ENCODE measurements at places on chromosomes 5 and 9.

DNA sequence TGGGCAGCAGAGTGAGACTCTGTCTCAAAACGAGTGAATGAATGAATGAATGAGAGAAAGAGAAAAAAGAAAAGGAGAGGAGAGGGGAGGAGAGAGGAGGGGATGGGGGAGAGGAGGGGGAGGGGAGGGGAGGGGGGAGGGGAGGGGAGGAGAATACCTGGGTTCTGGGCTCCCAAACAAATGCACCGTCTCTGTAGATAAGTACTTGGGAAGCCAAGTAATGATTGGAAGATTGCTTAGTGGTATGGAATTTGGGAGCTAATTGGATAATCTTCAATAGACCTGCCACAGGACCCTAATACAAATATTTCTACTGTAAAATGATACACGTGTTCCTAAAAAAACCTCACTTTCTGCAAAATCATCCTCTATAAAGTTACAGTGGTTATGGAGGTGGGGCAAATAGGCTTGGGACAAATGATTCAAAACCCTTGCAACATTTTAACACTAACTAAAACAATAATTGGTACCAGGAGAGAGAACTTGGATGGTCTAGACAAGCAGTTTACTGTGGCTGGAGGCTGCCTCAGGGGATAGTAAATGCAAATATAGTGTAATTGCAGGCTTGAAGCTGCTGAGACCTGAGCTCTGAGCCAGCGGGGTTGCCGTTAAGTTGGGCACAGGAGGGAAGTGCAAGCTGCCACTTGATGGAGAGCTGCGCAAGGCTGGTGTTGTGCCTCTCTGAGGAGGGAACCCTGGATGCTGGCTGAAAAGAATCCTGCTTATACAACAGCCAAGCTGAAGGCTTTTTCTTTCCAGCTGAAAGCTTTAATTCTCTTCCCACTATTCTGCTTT lies 3.5 kb downstream of the HEMGN start:
- H3K36me3 ChIP-seq: no peaks in the 10 kb centered on the region
- H3K4me3 ChIP-seq: no peak overlapping the region
- no peaks in the 10 kb centered on the region for H3K27me3 ChIP-seq
- H3K4me1 ChIP-seq: peaks cover 48% of the 10 kb centered on the region
- no peak overlapping the region for H3K27ac ChIP-seq

- no peak overlapping the region for H3K27ac ChIP-seq
- no peak for DNase-seq
- H3K4me1 ChIP-seq: no peaks in the 10 kb centered on the region
- no peak overlapping the region for H3K4me3 ChIP-seq
These were observed 51.1 kb upstream of the MIER3 start for GRCh38 chr5:57002959-57003485.

- no peak for DNase-seq
- H3K4me3 ChIP-seq: no peak overlapping the region
- no peaks in the 10 kb centered on the region for H3K27me3 ChIP-seq
- no peak overlapping the region for H3K27ac ChIP-seq
These were observed 58.1 kb downstream of the HSPA4 start for GRCh38 chr5:133109655-133110483.

- H3K36me3 ChIP-seq: peaks cover 32% of the 10 kb centered on the region
- DNase-seq: peak; percentile 47
- H3K27me3 ChIP-seq: no peaks in the 10 kb centered on the region
These were observed 2.9 kb downstream of the UBE2B start for GRCh38 chr5:134374232-134374631.

GRCh38 chr5:2742921-2743679 lies 8.4 kb downstream of the IRX2 start:
- peaks cover 88% of the 10 kb centered on the region for H3K27me3 ChIP-seq

Data from CD4-positive, alpha-beta T cell (primary cell).